ENCODE measurements at places on chromosomes 1 and 21.

DNA sequence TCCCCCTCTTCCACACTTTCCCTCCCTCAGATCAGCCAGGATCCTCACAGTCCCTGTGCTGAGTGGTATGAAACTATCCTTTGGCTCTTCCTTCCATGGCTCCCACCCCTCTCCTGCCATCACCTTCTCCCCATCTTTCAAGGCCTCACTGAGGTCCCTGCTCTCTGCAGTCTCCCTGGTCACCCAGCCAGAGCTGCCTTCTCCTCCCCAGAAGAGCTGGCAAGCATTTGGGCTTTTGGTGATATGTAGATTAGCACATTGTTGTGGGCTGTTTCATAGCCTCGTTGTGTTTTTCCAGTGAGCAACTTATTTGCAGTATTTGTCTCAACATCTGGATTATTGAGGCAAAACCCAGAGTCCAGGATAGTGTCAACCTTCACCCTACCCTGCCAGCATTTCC, 2.2 kb downstream of the CSF1 start:
- no peak for DNase-seq

- DNase-seq: no peak
These were observed 129.8 kb downstream of the VAV3 start for GRCh38 chr1:107835151-107835670.

GRCh38 chr1:200960236-200960947, 63.1 kb downstream of the KIF21B start:
- no peak for DNase-seq

DNA sequence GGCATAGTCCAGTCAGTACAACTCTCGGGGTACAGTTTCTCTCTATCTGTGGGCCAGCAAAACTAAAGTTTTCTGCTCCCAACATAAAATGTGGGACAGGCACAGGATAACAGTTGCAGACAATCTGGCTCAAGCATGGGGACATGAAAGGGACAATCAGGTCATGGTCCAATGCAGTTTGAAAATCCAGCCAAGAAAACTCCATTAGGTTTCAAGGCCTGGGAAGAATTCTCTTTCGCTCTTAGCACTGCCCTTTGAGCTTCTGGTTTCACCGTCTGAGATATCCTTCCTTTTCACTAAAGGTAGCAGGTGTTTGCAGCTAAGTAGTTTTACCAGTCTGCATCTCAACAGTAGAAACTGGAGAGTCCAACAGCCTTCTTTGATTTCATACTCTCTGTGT, 21.1 kb upstream of the IL22RA1 start:
- DNase-seq: no peak

- no peak for DNase-seq
These were observed 16.0 kb downstream of the ATP1A1 start for GRCh38 chr1:116389013-116389412.

GRCh38 chr1:209805341-209805781, 581 bp downstream of the IRF6 start:
- no peak for DNase-seq

DNA sequence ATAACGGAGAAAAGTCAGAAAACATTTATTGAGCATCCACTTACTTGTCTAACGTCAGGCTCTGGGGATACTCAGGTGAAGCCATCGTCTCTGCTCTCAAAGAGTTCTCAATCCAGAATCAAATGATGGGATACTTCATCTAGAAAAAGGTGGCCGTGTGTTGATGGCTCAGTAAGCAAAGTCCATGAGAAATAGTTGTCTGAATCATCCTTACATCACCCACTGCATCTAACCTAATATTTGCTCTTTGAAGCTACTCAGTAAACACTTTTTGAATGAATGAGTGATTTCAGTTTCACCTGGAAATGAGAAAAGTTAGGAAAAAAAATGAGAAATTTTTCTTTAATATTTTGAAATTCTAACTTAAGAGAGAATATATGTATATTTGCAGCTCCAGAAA, 155.3 kb upstream of the PKN2 start:
- DNase-seq: no peak

- DNase-seq: peak; percentile 39
These were observed 23.1 kb upstream of the TNFRSF1B start for GRCh38 chr1:12143631-12144155.

DNA sequence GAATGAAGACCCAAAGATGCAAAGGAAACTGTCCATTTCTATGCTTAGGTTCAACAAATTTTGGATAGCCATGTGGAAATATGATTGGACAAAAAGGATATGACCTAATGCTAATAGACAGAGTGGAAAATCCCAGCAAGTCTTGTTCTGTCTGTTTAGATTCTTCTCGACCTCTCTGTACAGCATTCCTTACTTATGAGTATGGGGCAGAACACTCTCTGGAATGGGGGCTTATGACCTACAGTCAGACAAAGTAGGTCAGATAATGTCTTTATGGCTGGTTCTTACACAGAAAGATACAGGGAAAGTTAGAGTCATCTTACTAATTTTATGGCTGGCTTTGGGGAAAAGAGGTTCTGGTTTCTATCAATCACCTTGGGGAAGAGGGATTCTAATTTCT, 2.8 kb downstream of the GCSAML start:
- DNase-seq: no peak

DNA sequence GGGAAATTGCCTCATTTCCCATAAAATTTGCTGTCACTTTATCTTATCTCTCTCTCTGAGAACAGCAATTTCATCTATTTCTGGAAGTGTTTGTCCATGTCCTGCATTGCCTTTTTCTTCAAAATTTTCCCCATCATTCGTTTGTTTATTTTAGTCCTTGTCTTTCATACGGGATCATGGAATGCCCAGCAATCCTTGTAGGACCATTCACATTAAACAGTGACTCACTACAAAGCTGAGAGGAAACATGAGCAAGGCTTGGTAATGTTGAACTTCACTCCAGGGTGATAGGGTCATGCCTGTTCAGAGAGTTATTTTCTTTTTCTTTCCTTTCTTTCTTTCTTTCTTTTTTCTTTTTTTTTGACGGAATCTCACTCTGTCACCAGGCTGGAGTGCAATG, 32.2 kb upstream of the HNRNPU start:
- no peak for DNase-seq

DNA sequence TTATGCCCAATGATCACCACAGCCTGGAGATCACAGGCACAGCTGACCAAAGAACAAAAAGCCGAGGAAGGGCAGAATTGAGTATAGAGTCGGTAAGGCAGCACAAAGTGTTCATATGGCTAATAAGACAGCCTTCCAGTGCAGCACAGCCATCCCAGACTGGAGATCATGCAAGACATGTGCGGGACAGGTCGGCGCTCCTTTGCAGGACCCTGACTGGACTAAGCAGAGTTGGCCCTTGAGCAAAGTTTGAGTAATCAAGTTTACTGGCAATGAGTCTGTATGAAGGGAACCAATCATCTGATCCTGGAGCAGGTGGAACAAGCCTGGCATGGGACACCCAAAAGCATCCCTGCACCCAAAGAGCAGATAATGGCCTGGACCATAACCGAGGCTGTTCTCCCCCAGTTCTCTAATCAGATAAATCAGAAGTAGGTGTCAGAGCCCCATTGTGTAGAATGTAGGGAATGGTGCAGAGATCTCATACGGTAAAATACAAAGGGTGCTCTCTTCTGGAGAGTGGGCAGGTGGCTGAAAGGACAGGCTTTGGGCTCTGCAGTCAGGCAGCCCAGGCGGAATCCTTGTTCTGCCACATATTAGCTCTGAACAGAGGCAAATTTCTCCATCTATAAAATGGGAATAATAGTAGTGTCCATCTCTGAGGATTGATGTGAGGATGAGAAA, 10.7 kb upstream of the DNASE2B start:
- no peak for DNase-seq

GRCh38 chr1:236165238-236165981, 23.1 kb downstream of the GPR137B start:
- DNase-seq: no peak

DNA sequence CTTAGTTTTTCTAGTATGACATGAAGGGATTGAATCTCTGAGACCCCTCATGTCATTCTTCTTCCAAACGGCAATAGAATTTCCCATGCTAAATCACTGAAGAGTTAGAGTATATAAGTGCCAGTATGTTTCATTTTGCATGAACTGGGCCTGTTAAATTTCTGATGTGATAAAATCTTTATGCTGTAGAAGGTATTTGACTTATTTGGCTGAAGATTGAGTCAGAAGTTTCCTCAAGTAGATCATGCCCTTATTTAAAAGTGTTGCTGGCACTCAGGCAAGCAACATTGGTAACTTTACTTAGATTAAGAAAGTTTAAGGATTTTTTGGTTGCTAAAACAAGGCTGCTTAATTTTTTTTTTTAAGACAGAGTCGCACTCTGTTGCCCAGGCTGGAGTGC, 13.3 kb downstream of the ATF6 start:
- no peak for DNase-seq

- DNase-seq: no peak
These were observed 46.0 kb downstream of the ALG6 start for GRCh38 chr1:63413394-63413793.

- DNase-seq: no peak
These were observed 47.4 kb upstream of the MTF2 start for GRCh38 chr1:93031711-93032110.

- DNase-seq: no peak
These were observed 61.0 kb downstream of the KCNJ6 start for GRCh38 chr21:37855271-37855646.

DNA sequence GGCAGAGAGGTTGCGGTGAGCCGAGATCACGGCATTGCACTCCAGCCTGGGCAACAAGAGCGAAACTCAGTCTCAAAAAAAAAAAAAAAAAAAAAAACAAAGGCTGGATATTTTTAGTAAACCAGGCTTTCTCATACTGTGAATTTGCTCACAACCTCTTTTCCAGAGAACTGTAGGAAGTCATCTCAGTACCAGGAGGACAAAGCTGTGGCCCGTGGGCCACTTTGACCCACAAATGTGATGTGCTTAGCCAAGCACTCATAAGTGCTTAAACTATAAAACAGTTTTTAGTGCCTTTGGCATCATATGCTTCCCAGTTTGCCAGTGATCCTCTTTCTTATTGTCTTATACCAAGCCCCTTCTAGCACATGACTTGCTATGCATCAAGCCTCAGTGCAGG, 46.5 kb downstream of the RNF11 start:
- DNase-seq: no peak

- no peak for DNase-seq
These were observed 159.8 kb downstream of the SETD4 start for GRCh38 chr21:35900539-35900938.

DNA sequence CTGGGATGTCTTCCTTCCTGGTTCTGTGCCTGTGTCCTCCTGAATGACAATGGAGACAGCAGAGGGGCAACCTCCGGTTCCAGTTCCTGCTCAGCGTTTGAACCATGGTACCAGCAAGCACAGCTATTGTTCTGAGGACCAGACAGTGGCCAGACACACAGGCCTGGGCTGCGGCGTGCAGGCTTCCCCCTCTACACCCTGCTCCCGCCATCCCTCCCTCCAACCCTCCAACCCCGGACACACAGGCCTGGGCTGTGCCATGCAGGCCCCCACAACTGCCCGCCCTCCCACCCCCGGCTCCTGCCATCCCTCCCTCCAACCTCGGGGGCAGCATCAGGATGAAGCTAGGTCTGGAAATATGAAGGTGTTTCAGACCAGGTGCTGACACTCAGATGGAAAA, 5.6 kb upstream of the MEGF6 start:
- no peak for DNase-seq

DNA sequence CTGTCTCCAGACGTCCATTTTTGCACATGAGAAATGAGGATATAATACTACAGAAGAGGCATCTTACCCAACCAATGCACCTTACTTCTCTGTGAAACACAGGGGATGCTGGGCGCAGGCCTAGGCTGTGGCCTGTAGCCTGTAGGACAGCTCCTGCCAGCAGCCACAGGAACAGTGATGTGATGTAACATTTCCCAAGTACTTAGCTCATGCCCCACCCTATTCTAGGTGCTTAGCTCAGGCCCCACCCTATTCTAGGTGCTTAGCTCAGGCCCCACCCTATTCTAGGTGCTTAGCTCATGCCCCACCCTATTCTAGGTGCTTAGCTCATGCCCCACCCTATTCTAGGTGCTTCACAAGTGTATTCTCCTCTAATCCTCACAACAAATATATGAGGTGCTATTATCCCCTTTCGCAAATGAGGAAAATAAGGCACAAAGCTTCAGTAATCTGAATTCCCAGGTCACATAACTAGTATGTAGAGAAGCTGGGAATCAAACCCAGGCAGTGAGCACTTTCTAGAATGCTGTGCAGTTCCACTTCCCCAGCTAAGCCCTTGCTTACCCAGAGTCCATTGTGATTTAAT, 4.6 kb upstream of the NAXE start:
- DNase-seq: no peak

DNA sequence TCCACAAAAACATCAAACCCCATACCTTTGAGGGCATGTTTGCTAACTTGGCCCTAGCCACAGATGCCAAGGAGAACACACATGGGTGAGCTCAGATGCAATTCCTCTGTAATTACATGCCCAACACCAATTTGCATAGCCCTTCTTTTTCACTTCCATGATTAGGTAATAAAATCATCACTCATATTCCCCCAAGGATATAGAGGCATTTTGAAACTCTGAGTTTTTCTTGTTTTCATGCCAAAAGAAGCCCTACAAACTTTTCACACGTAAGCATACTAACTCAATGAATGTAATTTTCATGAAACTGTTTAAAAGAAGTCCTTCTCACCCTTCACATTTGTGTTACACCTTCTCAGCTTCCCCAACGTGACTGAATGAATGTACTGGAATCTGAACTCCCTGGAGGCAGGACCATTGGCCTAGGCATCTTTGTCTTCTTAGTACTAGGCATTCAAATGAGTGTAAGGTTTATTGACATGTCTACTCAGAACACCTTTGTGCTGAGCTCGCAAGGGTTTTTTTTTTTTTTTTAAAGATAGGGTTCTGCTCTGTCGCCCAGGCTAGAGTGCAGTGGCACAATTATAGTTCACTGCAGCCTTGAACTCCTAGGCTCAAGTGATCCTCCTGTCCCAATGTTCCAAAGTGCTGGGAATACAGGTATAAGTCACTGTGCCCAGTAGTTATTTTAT, 31.0 kb downstream of the FBXO42 start:
- no peak for DNase-seq

GRCh38 chr1:109948285-109948630, 36.3 kb upstream of the AHCYL1 start:
- DNase-seq: no peak

DNA sequence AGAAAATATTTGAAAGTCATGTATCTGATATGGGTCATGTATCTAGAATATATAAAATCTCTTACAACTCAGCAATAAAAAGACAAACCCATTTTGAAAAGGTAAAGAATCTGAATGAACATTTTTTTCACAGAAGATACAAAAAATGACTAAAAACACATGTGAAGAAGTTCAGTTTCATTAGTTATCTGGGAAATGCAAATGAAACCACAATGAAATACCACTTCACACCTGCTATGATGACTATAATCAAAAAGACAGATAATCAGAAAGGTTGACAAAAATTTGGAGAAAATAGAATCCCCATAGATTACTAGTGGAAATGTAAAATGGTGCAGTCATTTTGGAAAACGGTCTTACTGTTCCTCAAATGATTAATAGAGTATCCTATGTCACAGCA, 631.0 kb downstream of the MRPL39 start:
- no peak for DNase-seq

GRCh38 chr21:44637018-44637850, at the start of gene KRTAP10-10:
TSS of gene KRTAP10-10 (plus strand) at chr21:44637356. CDS start at chr21:44637418, 62 bp downstream.
- no peak for DNase-seq

GRCh38 chr1:247528812-247529474, 7.3 kb downstream of the OR2C3 start:
- DNase-seq: no peak

Measured in activated CD4-positive, alpha-beta T cell treated with anti-CD3 and anti-CD28 coated beads, Interleukin-2, amount 50 U/mL, for 4 hours (primary cell).